ENCODE measurements at places on chromosomes 11 and 22.
A peak's percentile ranks its signal among the peaks of the same experiment; 100 is the strongest.

GRCh38 chr11:122879785-122880184 lies 2.8 kb upstream of the JHY start:
- H3K27me3 ChIP-seq = no peaks in the 10 kb centered on the region
- no peak for DNase-seq
- H3K36me3 ChIP-seq = no peaks in the 10 kb centered on the region

DNA sequence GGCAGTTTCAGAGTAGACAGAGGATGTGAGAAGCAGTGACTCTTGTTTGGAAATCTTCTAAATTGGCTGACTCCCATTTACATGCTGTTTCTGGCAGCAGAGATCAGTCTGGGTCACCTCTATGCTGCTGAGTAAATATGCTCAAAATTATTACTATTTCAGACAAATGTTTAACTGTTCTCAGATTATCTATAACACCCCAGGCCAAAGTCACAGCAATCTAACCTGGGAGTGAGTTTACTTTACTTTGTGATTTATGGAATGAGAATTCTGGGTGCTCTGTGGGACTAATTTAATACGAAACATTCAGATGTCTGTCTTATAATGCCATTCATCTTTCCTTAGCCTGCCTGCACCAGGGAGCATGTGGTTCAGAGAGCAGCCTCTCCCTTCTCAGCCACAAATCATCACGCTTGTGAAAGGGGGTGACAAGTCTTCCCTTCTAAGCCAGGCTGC lies 282.5 kb upstream of the MPPED2 start:
- no peak overlapping the region for H3K4me3 ChIP-seq
- DNase-seq = no peak
- no peaks in the 10 kb centered on the region for H3K27me3 ChIP-seq
- no peaks in the 10 kb centered on the region for H3K4me1 ChIP-seq
- no peak overlapping the region for H3K27ac ChIP-seq
- no peaks in the 10 kb centered on the region for H3K36me3 ChIP-seq

DNA sequence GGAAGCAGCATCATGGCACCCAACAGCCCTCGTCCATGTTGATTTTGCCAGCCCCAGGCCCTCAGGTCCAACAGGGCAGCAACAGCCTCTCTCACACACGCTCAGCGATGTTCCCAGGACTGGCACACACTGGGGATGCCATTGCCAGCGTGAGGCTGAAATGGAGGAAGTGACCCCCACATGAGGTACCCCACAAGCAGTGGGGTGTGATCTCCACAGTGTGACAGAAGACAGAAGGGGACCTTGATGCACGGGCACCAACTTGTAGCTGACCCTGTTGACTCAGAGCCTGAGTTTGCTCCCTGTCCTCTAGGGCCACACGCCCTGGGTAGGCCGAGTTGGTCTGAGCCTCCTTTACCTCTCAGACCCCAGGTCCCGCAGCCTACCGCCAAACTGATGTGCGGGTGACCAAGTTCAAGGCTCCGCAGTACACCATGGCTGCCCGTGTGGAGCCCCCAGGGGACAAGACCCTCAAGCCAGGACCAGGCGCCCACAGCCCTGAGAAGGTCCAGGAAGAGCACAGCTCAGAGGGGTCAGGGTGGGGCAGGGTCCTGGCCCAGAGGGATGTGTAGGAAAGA lies 6.2 kb downstream of the SCGB1C1 start:
- H3K36me3 ChIP-seq = no peaks in the 10 kb centered on the region
- H3K4me1 ChIP-seq = no peaks in the 10 kb centered on the region
- H3K27ac ChIP-seq = no peak overlapping the region
- DNase-seq = no peak

DNA sequence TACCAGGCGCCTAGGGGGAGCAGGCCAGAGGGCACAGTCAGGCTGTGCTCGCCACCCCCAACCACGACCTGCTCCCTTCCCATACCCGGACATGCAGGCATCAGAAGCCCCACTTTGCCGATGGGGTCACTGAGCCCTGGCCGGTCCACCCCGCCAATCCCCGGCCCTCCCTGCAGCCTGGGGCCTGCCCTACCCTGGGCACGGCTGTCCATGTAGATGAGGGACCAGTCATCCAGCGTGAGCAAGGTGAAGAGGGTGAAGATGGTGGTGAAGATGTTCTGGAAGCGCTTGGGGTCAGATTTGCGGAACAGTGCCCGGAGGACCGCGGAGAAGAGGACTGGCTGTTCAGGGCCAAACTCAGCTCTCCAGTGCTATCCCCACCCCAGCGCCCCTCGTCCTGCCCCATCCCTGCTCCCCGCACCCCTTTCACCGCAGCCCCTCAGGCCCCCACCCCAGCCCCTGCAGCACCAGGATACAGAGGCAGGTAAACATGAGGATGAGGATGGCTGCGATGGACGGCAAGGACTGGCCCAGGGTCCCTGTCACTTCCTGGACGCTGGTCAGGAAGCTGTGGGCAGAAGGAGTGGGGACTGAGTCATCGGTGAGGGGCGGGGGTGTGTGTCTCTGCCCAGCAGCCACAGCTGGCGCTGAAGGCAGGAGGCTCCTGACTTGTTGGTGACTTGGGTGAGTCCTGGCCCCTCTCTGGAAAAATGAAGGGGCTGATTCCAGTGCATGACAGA lies 5.5 kb downstream of the CATSPER1 start:
- H3K27ac ChIP-seq = peak overlapping the region; percentile 9
- H3K36me3 ChIP-seq = no peaks in the 10 kb centered on the region
- H3K4me3 ChIP-seq = no peak overlapping the region
- no peaks in the 10 kb centered on the region for H3K27me3 ChIP-seq

GRCh38 chr22:45425101-45425500 lies 11.6 kb downstream of the RIBC2 start:
- H3K27ac ChIP-seq = no peak overlapping the region
- no peaks in the 10 kb centered on the region for H3K27me3 ChIP-seq
- no peaks in the 10 kb centered on the region for H3K36me3 ChIP-seq
- H3K4me1 ChIP-seq = no peaks in the 10 kb centered on the region

- H3K4me3 ChIP-seq = no peak overlapping the region
- no peak for DNase-seq
- no peak overlapping the region for H3K27ac ChIP-seq
Observed at GRCh38 chr22:41260871-41261270, 20.1 kb upstream of the CHADL start.

DNA sequence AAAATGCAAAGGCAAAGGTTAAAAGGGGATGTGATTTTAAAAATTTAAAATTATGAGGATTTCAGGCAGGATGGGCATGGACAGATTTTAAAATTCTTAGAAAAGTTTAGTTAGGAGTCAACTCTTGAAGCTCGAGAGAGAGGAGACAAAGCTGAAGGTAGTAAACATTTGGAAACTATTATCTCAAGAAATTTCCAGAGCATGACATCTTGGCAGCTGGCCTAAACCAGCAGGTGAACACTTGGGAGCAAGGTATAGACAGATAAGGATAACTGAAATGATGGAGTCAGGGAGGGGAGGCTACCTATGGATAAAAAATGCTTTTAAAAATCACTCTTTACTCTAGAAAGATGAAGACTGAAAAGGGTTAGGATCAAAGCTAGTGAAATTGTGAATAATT lies 13.7 kb downstream of the POU2AF3 start:
- DNase-seq = no peak
- no peaks in the 10 kb centered on the region for H3K4me1 ChIP-seq
- no peak overlapping the region for H3K27ac ChIP-seq
- no peaks in the 10 kb centered on the region for H3K27me3 ChIP-seq

DNA sequence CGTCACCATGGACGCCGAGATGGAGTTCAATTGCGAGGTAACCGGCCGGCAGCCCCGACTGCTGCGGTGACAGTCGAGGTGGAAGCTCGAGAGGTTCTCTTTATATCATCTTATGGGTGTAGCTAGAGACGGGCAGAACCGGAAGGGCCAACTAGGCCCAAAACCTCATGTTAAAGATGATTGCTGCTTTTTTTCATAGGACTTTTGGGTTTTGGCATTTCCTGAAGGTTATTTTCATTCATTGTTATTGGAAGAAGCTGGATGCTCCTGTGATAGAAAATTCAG lies 585 bp downstream of the NF2 start:
- H3K27ac ChIP-seq = no peak overlapping the region
- DNase-seq = no peak
- H3K4me3 ChIP-seq = peak overlapping the region; percentile 96
- no peaks in the 10 kb centered on the region for H3K4me1 ChIP-seq
- no peaks in the 10 kb centered on the region for H3K27me3 ChIP-seq

GRCh38 chr11:117610901-117611300 lies 186.1 kb downstream of the DSCAML1 start:
- H3K36me3 ChIP-seq = no peaks in the 10 kb centered on the region
- no peak overlapping the region for H3K27ac ChIP-seq
- no peak overlapping the region for H3K4me3 ChIP-seq
- H3K4me1 ChIP-seq = no peaks in the 10 kb centered on the region

- DNase-seq = no peak
- H3K4me1 ChIP-seq = peaks cover 8% of the 10 kb centered on the region
- H3K27me3 ChIP-seq = no peaks in the 10 kb centered on the region
- no peak overlapping the region for H3K27ac ChIP-seq
- no peaks in the 10 kb centered on the region for H3K36me3 ChIP-seq
Observed at GRCh38 chr11:11983427-11983826, 25.0 kb downstream of the DKK3 start.

DNA sequence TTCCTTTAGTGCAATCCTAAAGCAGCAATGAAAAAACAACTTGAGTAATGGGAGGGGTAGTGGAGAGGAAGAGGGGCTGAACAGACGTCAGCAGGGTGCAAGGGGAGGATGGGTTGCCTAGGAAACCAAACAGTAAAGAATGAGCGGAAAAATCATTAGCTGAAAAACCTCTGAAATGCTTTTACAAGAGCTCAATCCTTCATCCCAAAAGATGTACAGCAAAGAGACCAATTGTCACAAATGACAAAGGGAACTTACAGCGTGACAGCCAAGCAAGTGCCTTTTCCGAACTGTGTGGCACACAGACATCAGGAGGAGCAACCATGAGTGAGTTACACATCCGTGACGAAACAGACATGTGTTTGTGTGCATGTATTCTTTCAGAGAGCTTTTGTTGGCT lies 104.6 kb downstream of the SIK3 start:
- H3K27me3 ChIP-seq = no peaks in the 10 kb centered on the region
- DNase-seq = no peak
- peaks cover 5% of the 10 kb centered on the region for H3K4me1 ChIP-seq

- no peak overlapping the region for H3K4me3 ChIP-seq
- no peaks in the 10 kb centered on the region for H3K4me1 ChIP-seq
- no peaks in the 10 kb centered on the region for H3K36me3 ChIP-seq
- H3K27ac ChIP-seq = no peak overlapping the region
- H3K27me3 ChIP-seq = no peaks in the 10 kb centered on the region
- DNase-seq = no peak
Observed at GRCh38 chr11:92099183-92099582, 125.4 kb upstream of the FAT3 start.

DNA sequence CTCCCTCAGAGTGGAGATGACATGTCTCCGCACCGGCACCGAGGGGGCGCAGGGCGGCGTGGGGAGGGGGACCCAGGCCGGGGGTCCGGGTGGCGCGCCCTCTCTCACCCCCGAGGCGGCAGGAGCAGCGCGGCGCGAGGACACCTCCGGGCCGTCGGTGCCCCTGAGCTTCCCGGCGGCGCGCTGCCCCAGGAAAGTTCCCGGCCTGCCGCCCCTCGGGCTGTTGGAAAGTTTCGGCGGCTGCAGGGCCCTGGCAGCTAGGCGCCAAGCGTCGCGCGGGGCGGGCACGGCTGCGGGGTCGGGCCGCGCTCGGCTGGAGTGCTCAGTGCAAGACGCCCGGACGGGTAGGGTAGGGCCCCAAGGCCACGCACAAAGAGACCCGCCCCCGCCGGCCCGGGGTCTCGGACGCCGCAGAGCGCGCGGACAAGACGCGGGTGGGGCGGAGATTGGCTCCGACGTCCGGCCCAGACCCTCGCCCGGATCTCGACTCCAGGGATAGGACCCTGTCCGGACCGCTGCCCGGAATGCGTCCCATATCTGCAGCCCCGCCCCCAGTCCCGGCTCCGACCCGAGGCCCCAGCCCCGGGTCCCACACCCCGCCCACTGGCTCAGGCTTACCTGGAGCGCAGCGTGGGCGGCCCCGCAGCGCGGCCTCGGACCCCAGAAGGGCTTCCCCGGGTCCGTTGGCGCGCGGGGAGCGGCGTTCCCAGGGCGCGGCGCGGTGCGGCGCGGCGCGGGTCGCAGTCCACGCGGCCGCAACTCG lies 471 bp downstream of the ARVCF start:
- no peak for DNase-seq
- no peaks in the 10 kb centered on the region for H3K4me1 ChIP-seq
- H3K27ac ChIP-seq = no peak overlapping the region
- H3K36me3 ChIP-seq = no peaks in the 10 kb centered on the region
- no peaks in the 10 kb centered on the region for H3K27me3 ChIP-seq
- H3K4me3 ChIP-seq = peak overlapping the region; percentile 65

DNA sequence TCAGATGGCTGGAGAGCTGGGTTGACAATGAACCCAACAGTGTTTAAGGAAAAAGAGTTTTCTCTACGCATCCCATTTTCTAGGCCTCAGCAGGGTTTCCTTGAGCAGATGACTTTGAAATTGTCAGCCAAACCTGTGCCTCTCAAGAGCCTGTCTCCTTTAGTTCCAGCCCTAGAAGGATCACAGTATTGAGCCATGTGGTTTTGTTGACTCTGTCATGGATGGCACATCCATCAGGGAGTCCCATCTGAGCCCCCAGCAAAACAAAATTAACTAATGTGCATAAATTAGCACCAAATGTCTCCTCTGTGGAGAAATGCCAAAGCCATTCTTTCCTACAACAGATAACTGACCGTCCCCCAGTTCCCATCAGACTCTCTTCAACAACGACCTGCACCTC lies 103.8 kb upstream of the BLID start:
- peaks cover 10% of the 10 kb centered on the region for H3K4me1 ChIP-seq
- H3K27ac ChIP-seq = peak overlapping the region; percentile 89
- H3K4me3 ChIP-seq = no peak overlapping the region
- no peaks in the 10 kb centered on the region for H3K36me3 ChIP-seq
- no peaks in the 10 kb centered on the region for H3K27me3 ChIP-seq

GRCh38 chr11:20360650-20361049 lies 2.9 kb upstream of the HTATIP2 start:
- H3K27ac ChIP-seq = no peak overlapping the region
- H3K27me3 ChIP-seq = no peaks in the 10 kb centered on the region
- H3K4me1 ChIP-seq = no peaks in the 10 kb centered on the region
- H3K36me3 ChIP-seq = no peaks in the 10 kb centered on the region
- peak; percentile 51 for DNase-seq
